T-cell (primary cell): ENCODE measurements at places on chromosomes 16 and 17. TPM values are rescaled to one million over a fixed set of nuclear protein-coding genes. Genes with fewer than 3 reads are reported as not detected.

The MYL11 gene
- not detected for total RNA-seq

The KCNJ16 gene
- not detected for total RNA-seq

The SLC7A5 gene
- 38.2 TPM for total RNA-seq

The QPRT gene
- 1.4 TPM for total RNA-seq

GRCh38 chr16:69465881-69466280 is 41.5 kb downstream of the CYB5B start:
- H3K27me3 ChIP-seq: no peaks in the 10 kb centered on the region
- no peak overlapping the region for H3K4me3 ChIP-seq
- H3K36me3 ChIP-seq: no peaks in the 10 kb centered on the region
- no peak for DNase-seq
- H3K27ac ChIP-seq: no peak overlapping the region

DNA sequence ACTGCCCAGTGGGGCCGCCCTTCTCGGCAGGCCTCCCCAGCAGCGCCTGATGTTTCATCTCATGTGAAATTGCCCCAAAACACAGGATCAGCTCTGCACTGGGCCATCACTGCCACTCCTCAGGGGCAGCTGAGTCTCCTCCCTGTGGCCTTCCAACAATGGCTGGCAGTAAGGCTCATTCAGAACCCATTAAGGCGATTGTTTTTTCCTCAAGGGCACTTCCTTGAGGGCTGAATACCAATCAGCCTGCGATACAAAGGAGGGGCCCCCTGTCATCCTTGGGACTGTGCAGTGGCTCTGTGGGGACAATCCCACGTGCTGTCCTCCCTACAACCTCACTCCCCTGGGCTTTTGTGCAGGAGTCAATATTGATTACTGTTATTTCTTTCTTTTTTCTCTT is 47.5 kb downstream of the XYLT1 start:
- no peaks in the 10 kb centered on the region for H3K4me1 ChIP-seq
- no peaks in the 10 kb centered on the region for H3K27me3 ChIP-seq
- H3K4me3 ChIP-seq: no peak overlapping the region
- no peak for DNase-seq
- no peak overlapping the region for H3K27ac ChIP-seq

DNA sequence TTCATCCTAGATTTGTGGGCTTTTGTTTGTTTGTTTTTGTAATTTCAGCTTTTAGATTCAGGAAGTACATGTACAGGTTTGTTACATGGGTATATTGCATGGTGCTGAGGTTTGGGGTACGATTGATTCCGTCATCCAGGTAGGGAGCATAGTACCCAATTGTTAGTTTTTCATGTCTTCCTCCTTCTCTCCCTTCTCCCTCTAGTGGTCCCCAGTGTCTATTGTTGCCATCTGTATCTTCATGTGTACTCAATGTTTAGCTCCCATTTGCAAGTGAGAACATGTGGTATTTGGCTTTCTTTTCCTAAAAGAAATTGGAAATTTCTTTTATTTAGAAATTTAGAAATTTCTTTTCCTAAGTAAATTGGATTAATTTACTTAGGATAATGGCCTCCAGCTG is 37.1 kb upstream of the BCAS3 start:
- H3K4me1 ChIP-seq: no peaks in the 10 kb centered on the region
- no peak overlapping the region for H3K27ac ChIP-seq
- no peak for DNase-seq
- H3K4me3 ChIP-seq: no peak overlapping the region

DNA sequence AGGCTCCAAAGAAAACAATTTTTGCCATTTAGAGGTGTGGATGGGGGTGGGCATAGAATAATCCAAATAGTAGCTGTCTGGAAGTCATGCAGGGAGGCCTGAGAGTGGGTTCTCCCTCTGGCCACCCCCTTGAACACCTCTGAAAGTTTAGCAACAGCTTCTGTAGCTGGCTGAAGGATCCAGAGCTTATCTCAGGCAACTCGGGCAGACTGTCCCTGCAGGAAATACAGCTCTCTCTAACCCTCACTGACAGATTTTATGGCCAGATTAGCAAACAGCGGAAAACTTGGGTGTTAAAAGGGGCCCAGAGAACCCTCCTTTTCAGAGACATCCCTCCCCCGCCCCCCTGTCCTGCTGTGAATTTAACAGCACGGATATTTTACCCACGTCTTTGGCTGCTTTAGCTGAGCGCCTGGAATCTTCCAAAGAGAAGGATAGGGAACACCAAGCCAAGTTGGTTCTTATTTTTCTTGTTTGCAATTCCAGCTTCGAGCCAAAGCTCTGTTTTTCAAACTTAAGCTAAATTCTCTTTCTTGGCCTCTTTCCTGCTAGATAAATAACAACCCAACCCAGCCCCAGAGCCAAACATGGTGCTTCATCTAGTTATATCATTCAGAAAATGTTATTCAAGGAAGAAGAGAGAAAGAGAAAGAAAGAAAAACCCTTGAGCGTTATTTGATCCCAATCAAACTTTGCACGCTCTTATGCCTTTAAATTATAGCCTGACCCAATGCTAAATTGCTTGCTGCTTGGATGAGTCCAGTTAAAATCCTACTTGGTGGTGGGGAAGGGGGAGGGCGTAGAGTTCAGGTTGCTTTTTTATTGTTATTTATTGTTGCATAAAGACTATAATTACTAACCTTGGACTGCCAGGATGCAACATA is 2.3 kb upstream of the HOXB2 start:
- no peak for DNase-seq
- H3K27ac ChIP-seq: peak overlapping the region; percentile 49
- H3K36me3 ChIP-seq: no peaks in the 10 kb centered on the region
- no peak overlapping the region for H3K4me3 ChIP-seq
- peaks cover 47% of the 10 kb centered on the region for H3K4me1 ChIP-seq

DNA sequence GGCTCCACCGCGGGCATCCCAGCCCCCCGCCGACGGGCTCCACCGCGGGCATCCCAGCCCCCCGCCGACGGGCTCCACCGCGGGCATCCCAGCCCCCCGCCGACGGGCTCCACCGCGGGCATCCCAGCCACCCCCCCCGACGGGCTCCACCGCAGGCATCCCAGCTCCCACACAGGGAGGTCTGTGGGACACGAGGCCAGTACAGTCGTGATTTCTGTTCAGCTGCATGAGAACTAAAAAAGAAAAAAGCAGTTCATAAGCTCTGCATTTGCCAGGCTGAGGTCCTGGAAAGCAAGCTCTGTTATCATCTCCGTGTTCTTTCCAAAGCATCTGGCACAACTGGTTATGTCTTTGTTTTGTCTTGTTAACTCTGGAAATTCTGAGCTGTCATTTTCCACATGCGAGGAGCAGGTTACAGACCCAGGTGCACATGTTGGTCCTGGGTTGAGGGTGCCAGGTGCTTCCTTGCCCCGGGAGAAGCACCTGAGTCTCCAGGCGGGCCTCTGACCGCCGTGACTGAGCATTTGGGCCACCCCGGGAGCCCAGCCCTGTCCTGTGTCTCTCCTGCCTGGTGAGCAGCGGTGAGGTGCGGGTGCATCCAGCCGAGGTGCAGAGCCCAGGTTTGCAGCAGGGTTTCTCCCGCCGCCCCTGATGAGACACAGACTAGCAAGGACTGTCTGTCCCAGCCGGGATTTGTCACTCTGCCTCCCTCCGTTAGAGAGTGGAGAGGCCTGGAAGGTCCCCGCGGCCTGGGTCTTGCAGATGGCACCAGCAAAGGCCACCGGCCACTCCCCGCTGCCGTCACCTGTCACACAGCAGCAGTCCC is 9.9 kb upstream of the WFIKKN1 start:
- no peaks in the 10 kb centered on the region for H3K27me3 ChIP-seq
- DNase-seq: no peak
- H3K4me3 ChIP-seq: no peak overlapping the region

GRCh38 chr17:62186841-62187240 is 121.8 kb upstream of the MED13 start:
- peaks cover 7% of the 10 kb centered on the region for H3K27me3 ChIP-seq
- H3K4me1 ChIP-seq: no peaks in the 10 kb centered on the region
- no peak overlapping the region for H3K27ac ChIP-seq
- no peak overlapping the region for H3K4me3 ChIP-seq
- H3K36me3 ChIP-seq: no peaks in the 10 kb centered on the region
- DNase-seq: no peak
